ENCODE measurements at places on chromosomes 5 and 9. TPM values are rescaled to one million over a fixed set of nuclear protein-coding genes. Genes with fewer than 3 reads are reported as not detected.

GRCh38 chr9:99905833-99906402 is 536 bp upstream of the STX17 start:
- H3K4me3 ChIP-seq: peak overlapping the region; percentile 62
- H3K27me3 ChIP-seq: no peaks in the 10 kb centered on the region
- peak overlapping the region; percentile 84 for H3K27ac ChIP-seq
- DNase-seq: no peak

The DDX4 gene
- total RNA-seq: not detected

The OR13C2 gene
- not detected for total RNA-seq

The RFESD gene
- total RNA-seq: 1.1 TPM

The IL9 gene
- total RNA-seq: not detected

The UBE2D2 gene
- 89.4 TPM for total RNA-seq

DNA sequence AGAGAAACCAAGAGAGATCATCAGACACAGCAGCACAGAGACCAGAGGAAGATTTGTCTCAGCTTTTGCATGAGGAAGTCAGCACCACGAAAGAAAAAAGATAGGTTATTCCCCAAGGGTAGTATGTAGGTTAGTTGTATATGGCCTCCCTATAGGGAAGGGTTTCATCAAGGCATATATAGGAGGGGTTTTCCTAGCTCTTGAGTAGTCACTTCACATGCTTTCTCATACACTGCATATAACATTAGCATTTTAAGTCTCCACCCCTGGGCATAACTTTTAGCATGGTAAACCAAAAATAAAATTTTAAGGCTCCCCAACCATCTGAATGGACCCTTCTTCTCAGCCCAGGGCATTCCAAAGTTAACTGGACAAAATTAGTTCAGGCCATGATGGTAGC is 1571.6 kb upstream of the ACO1 start:
- no peak overlapping the region for H3K4me3 ChIP-seq
- H3K27ac ChIP-seq: no peak overlapping the region
- H3K27me3 ChIP-seq: no peaks in the 10 kb centered on the region
- H3K4me1 ChIP-seq: no peaks in the 10 kb centered on the region
- no peaks in the 10 kb centered on the region for H3K36me3 ChIP-seq

The PCA3 gene
- not detected for total RNA-seq

- H3K27me3 ChIP-seq: no peaks in the 10 kb centered on the region
- H3K4me1 ChIP-seq: no peaks in the 10 kb centered on the region
- DNase-seq: no peak
- H3K36me3 ChIP-seq: no peaks in the 10 kb centered on the region
- no peak overlapping the region for H3K27ac ChIP-seq
Observed at GRCh38 chr5:169521366-169521983, 62.1 kb upstream of the SPDL1 start.

DNA sequence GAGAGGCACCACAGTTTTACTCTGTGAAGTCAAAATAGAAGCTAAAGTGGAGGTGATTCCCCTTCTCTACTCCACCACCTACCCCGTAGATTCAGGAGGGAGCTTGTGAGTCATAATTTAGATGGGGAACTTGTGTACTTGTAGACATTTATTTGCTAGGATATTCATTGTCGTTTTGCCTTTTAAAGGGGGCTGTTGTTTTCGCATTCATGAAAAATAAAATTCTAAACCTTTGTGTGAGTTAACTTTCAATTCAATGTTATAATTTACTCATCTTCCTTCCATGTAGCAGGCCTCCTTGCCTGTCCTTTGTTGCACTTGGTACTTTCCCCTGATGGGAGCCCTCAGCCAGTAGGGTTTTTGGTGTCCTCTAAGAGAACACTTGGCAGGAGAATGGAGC is 22.0 kb downstream of the SECISBP2 start:
- peaks cover 37% of the 10 kb centered on the region for H3K36me3 ChIP-seq
- no peaks in the 10 kb centered on the region for H3K4me1 ChIP-seq
- H3K27ac ChIP-seq: no peak overlapping the region
- no peaks in the 10 kb centered on the region for H3K27me3 ChIP-seq

GRCh38 chr5:171989946-171990712 is 16.3 kb downstream of the FBXW11 start:
- no peak for DNase-seq
- no peaks in the 10 kb centered on the region for H3K4me1 ChIP-seq
- H3K36me3 ChIP-seq: no peaks in the 10 kb centered on the region

The PARP8 gene
- 18.6 TPM for total RNA-seq

- no peak overlapping the region for H3K27ac ChIP-seq
- H3K27me3 ChIP-seq: no peaks in the 10 kb centered on the region
- H3K4me1 ChIP-seq: no peaks in the 10 kb centered on the region
- DNase-seq: no peak
- no peak overlapping the region for H3K4me3 ChIP-seq
Observed at GRCh38 chr5:76384705-76385104, 18.4 kb upstream of the IQGAP2 start.

DNA sequence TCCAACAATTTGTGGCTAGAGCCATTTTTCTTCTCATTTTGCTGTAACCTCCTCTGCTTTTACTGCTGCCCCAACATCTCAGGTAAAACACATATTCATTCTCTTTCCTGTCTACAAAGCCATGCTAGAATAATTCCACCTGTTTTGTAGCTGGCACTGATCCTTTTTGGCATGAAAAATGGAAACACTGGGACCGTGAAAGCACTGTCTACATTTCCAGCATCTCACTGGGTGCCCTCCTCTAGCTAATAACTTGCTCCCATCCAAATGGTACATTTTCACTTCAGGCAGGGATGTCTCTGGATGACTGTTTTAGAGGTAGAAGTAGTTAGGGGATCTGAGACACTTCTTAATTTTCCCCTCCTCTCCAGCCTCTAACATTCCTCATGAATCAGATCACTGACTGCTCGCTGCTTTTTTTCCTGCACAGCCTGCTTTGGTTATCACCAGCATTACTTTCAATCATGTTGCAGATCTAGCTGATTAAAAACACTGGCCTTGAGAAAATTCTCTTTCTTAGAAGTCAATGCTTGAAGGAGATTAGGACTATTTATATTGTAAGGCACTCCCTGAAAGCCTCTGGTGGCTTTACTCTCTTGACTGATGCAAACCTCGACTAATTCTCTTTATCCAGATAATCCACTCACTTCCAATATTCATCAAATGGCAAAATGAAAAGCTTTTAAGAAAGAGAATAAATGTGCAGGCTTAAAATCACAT is 1312.6 kb upstream of the DMAC1 start:
- DNase-seq: no peak
- H3K27me3 ChIP-seq: no peaks in the 10 kb centered on the region
- no peaks in the 10 kb centered on the region for H3K36me3 ChIP-seq
- H3K27ac ChIP-seq: no peak overlapping the region
- no peak overlapping the region for H3K4me3 ChIP-seq
- H3K4me1 ChIP-seq: no peaks in the 10 kb centered on the region

DNA sequence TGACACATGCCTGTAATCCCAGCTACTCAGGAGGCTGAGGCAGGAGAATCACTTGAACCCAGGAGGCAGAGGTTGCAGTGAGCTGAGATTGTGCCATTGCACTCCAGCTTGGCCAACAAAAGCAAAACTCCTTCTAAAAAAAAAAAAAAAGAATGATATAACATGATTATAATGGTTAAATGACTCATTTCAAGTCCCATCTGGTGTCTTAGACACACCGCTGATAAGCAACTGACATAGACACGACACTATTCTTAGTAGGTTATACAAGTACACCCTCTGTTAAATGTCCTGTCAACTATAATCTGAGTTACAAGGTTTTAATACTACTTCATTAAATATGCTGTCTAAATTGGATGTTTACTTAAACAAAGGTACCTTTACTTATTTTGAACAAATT is 405.3 kb upstream of the CLINT1 start:
- no peaks in the 10 kb centered on the region for H3K4me1 ChIP-seq
- H3K36me3 ChIP-seq: no peaks in the 10 kb centered on the region
- no peaks in the 10 kb centered on the region for H3K27me3 ChIP-seq
- H3K4me3 ChIP-seq: no peak overlapping the region
- DNase-seq: no peak

DNA sequence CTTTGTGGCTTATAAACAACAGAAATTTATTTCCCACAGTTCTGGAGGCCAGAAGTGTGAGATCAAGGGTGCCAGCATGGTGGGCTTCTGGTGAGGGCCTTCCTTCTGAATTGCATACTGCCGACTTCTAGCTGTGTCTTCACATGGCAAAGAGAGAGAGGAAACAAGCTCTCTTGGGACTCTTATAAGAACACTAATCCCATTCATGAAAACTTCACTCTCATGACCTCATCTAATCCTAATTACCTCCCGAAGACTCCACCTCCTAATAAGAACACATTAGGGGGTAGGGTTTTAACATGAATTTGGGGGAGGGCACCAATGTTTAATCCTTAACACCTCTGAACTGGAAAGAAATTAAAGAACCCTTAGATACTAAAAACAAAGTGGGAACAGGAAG is 75.9 kb upstream of the MINAR2 start:
- DNase-seq: no peak
- H3K36me3 ChIP-seq: no peaks in the 10 kb centered on the region
- H3K27ac ChIP-seq: no peak overlapping the region
- H3K4me3 ChIP-seq: no peak overlapping the region

The LRRC14B gene
- not detected for total RNA-seq

- H3K27ac ChIP-seq: no peak overlapping the region
- no peak for DNase-seq
- no peak overlapping the region for H3K4me3 ChIP-seq
- H3K27me3 ChIP-seq: no peaks in the 10 kb centered on the region
- no peaks in the 10 kb centered on the region for H3K36me3 ChIP-seq
Observed at GRCh38 chr9:84438391-84438790, 97.8 kb upstream of the SLC28A3 start.

The PCDHAC2 gene
- 4.2 TPM for total RNA-seq

The PTGER4 gene
- 43.2 TPM for total RNA-seq
